ENCODE measurements at places on chromosomes 2 and 18.

DNA sequence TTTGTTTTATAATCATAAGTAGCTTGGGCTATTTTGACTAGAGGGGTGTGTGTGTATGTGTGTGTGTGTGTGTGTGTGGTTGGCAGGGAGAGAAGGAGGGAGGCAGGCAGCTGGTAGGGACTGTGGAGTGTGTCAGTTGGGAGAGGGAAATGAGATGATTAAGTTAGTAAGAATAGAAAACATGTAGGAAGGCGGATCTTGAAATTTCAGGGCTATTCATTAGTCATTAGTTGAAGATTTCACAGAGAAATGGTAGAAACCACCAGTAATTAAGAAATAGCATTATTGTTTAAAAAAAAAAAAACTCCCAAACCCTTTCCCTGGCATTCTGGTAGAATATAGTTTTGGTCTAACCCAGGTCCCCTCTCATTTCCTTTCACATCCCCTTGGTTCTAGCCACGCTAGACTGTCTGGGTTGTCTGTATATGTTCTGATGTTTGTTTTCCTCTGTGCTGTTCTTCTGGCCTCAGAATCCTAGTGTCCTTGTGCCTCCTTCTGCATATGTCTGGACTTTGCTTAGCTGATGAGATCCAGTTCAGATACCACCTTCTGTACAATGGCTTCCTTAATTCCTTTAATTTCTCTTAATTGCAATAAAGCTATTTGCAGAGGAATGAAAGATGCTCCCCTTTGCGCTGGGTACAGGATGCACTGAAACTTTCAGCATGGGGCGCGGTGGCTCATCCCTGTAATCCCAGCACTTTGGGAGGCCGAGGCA, 161.6 kb downstream of the NEDD4L start:
- no peak for DNase-seq

DNA sequence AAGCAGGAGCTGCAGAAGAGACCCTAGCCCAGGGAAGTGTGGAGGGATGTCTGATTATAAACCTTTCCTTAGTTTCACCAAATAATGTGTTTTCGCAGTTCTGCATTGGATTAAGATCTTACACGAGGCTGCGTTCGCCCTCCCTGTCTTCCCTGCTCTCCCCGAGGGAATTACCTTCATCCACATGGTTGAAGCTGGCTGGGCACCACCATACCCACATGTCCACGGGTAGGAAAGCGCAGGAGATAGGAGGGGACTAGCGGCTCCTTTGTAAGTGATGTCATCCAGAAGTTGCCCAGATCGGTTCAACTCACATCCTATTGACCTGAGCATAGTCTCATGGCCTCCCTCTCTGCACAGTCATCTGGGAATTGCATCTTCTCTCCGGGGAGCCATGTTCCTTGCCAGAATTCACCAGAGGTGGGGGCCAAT, 1.1 kb downstream of the TTL start:
- DNase-seq = peak; percentile 10

DNA sequence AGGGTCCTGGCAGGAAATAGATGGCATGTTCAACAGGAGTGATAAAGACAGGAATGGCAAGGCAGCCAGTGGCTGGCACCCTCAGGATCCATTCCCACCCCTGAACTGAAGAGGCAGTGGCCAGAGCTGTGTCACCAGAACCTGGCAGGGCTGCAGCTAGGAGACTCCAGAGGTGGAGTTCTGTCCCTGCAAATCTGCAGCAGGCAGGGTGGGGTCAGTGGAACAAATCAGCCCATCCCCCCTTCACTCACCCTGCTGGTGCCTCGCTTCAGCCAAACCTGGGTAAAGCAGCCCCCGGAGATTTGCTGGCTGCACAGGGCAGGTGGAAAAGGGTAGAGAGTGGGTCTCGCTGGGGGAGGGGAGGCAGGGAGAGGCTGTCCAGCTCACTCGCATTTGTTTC, 12.7 kb downstream of the INPP5D start:
- DNase-seq = no peak

- no peak for DNase-seq
Measured at GRCh38 chr2:112020561-112020960, 34.5 kb upstream of the TMEM87B start.

DNA sequence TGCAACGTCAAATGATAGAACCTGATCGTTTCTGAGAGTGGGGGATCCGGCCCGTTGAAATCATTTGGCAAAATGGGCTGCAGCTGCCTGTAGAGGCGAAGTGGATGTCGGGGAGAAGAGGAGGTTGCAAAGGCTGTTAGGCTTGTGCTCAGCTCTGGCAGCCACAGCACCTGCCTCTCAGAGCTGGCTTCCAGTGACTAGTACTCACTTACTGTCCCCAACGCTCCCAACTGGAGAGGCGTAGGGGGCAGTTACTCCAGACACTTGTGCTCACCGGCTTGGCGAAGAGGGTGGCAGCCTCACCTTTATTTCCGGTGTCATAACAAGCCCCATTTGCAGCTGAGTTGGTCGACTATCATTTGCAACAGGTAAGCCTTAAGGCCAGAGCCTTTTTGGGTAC, 37.9 kb downstream of the NCK2 start:
- no peak for DNase-seq

GRCh38 chr2:195468771-195469170, 188.3 kb upstream of the SLC39A10 start:
- DNase-seq = no peak

DNA sequence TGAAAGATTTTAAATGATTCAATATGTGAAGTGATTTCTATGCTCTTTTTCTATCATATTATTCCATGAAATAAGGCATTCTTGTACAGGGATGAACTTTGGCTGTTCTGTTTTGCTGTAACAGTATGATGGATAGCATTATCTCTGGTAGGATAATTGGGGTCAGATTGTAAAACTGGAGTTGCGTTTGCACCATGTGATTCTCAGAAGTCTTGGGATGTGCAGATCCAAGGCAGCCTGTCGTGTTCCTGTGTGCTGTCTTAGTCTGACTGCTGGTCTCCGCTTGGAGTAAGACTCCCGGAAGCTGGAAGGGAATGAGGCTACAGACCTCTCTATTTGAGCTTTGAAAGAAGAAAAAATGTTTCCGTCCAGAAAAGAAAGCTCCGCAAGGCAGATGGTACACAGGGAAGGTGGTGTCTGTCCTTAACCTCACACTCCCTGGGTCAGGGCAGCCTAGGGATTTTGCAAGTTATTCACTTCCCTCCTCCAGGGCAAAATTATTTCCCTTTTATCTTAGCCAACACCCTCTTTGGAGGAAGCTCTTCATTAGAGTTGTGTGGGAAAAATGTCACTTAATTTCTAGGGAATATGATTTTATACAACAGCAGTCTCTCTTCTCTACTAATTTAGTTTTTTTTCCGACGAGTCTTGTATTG, 250.6 kb downstream of the PTPRM start:
- no peak for DNase-seq

- DNase-seq = peak; percentile 86
Measured at GRCh38 chr2:11778923-11779757, 32.7 kb downstream of the LPIN1 start.

GRCh38 chr2:84925336-84925723, 19.9 kb downstream of the TMSB10 start:
- DNase-seq = no peak

- no peak for DNase-seq
Measured at GRCh38 chr2:10164601-10165000, 42.1 kb downstream of the RRM2 start.

- no peak for DNase-seq
Measured at GRCh38 chr2:136665736-136666135, 99.6 kb upstream of the THSD7B start.

- DNase-seq = no peak
Measured at GRCh38 chr18:46072959-46073358, 899 bp upstream of the PSTPIP2 start.

- no peak for DNase-seq
Measured at GRCh38 chr2:224669449-224669848, 46.7 kb downstream of the CCDC195 start.

GRCh38 chr2:8141780-8142179, 540.1 kb upstream of the ID2 start:
- no peak for DNase-seq

DNA sequence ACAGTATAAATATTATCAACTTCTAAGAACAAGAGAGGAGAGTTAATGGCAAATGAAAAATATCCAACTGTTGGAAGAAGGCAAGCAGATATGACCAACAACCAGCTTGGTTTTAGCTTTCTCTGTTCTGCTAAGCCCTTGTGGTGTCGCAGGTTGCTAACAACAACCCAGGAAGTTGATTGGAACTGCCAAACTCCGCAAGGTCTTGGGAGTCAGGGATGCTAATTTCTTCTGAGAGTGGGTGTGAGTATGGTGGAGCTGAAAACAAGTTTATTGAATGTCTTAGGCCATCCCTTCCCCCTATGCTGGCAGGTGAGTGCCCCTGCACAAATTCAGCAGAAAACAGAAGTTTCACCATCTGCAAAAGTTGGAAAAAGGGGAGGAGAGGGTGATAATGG, 17.5 kb downstream of the BZW1 start:
- no peak for DNase-seq

- DNase-seq = no peak
Measured at GRCh38 chr2:8431446-8432125, 250.3 kb upstream of the ID2 start.

GRCh38 chr2:143371616-143372015, 242.4 kb downstream of the ARHGAP15 start:
- no peak for DNase-seq

DNA sequence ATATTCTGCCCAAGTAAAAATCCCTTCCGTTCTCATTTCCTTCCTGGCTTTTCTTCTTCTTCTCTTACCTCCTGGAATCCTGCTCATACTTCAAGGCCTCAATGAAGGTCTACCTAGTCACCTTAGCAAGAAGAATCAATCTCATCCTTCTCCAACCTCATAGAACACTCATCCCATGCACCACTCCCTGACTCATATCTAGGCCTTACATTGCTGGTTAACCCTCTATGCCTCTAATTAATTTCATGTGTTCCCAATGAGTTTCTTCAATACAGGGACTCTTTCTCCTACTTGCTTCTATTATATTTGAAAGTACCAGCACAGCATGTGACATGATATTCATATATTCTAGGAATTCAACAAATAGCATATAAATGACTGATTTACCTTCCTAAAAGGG, 63.0 kb downstream of the BCL11A start:
- no peak for DNase-seq

GRCh38 chr2:127170452-127171197, 49.5 kb downstream of the CYP27C1 start:
- no peak for DNase-seq
